Pancreas (tissue), 10 donors: ENCODE measurements at places on chromosomes 4 and X. TPM values are rescaled to one million over a fixed set of nuclear protein-coding genes. Genes with fewer than 3 reads are reported as not detected.

DNA sequence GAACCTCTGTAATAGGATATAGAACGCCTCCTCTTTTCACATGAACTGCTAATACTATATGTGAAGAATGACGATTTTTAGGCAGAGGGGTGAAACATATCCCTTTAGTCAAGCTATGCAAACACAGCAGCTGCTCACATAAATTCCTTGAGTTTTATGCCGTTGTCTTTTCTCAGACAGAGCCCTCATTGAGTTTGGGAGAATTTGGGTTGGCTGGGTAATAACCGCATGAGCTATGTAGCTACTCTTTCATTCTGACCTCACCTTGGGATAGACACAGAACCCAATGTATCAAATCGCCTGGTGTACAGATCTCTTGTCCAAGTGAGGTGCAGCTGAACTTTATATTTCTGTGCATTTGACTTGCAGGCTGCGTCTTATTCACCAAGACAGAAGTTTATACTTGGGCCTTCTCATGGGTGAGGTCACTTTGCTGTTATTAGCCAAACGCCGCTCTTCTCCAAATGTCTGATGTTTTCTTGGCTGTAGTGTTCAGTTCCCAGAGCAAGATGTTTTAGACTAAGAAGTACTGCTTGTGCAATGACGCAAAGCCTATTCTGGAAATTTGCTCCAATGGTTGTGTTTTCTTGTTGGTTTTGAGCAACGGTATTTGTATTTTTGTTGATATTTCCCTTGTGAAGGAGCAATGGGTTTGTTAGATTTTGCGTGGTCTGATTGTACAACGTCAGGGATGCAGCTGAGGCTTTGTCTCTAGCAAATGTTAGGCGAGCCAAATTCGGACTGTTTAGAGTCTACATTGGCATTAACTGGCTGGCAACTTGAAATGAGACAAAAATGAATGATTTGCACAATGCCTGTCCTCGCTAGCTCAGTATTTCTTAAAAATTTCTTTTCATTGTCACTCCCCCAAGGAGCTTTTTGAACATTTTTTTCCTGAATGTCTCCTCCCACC is 11.2 kb upstream of the SPARCL1 start:
- no peaks in the 10 kb centered on the region for H3K4me1 ChIP-seq
- H3K4me3 ChIP-seq, result no peak overlapping the region
- H3K36me3 ChIP-seq, result no peaks in the 10 kb centered on the region
- H3K27me3 ChIP-seq, result no peaks in the 10 kb centered on the region
- H3K27ac ChIP-seq, result no peak overlapping the region

DNA sequence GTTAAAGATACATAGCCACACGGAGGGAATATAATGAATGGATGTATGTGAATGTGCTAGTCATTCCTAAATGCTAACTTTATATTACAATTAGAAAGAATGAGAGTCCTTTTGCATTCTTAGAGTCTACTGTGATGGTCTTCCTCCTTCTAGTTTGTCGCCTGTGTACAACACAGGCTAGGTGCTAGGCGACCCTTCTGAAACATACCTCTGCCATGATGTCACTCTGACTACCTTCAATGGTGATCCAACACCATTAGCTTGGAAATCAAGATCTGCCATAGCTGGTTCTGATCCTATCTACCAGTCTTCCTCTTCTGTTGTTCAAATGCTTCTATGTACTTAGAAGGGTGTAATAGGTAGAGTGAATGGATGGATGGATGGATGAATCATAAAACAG is 151.2 kb downstream of the MGST2 start:
- H3K4me1 ChIP-seq, result peaks cover 9% of the 10 kb centered on the region
- no peaks in the 10 kb centered on the region for H3K27me3 ChIP-seq
- no peak overlapping the region for H3K27ac ChIP-seq
- H3K36me3 ChIP-seq, result no peaks in the 10 kb centered on the region

DNA sequence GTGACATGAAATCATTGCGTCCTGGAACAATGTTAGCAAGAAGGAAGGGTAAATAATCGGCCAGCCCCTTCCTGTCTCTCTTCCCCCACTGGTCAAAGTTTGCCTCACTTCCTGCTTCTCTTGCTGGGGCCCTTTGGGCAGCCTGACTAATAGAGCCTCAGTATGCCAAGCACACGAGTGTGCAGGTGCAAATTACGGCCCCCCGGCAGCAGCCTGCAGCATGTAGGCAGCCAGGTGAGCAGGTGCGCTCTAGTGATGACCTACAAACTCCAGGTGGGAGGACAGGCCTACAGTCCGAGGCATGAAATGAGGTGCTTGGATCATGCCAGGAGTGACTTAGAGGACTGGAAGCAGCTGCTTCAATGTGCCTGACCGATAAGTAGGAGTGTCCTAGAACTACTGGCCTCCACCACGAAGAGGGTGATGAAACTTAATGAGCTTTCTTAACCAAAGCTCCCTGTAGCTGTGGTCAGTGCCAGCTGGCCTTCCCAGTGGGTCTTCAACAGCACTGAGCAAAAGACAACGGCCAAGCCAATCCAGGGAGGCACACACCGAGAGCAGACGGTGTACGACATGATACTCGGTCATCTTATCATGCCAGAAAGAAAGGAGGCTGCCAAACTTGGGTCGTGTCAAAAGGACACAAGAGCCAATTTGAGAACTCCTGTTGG is 26.1 kb upstream of the FAT1 start:
- no peaks in the 10 kb centered on the region for H3K27me3 ChIP-seq
- H3K27ac ChIP-seq, result no peak overlapping the region
- no peaks in the 10 kb centered on the region for H3K36me3 ChIP-seq
- no peak for DNase-seq

GRCh38 chrX:37746218-37746941 is 33.5 kb upstream of the CYBB start:
- H3K27me3 ChIP-seq, result no peaks in the 10 kb centered on the region
- no peak overlapping the region for H3K27ac ChIP-seq
- H3K4me1 ChIP-seq, result no peaks in the 10 kb centered on the region
- no peak overlapping the region for H3K4me3 ChIP-seq
- no peaks in the 10 kb centered on the region for H3K36me3 ChIP-seq
- DNase-seq, result no peak

- H3K4me3 ChIP-seq, result no peak overlapping the region
- H3K27me3 ChIP-seq, result peaks cover 20% of the 10 kb centered on the region
- no peaks in the 10 kb centered on the region for H3K4me1 ChIP-seq
- DNase-seq, result peak; percentile 21
- no peak overlapping the region for H3K27ac ChIP-seq
Measured at GRCh38 chrX:148498067-148498466, 2.4 kb upstream of the AFF2 start.

DNA sequence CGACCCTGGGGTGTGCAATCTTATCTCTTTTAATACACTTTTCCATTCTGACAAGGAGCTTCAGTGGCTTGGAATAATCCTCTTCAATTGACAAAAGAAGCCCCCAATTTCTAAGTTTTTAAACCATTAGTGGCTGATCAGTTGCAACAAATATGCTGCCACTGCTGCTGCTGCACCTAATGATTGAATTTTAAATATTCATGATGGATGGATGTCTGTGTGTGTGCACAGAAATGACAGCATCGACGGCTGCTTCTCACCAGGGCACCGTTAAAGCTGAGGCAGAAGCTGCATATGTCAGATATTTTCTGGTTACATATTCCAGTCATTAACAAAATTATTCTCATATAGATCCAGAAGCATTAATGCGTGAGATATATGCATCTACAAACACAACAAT is 182.4 kb downstream of the MGST2 start:
- no peaks in the 10 kb centered on the region for H3K36me3 ChIP-seq
- H3K4me3 ChIP-seq, result no peak overlapping the region
- DNase-seq, result no peak
- no peaks in the 10 kb centered on the region for H3K27me3 ChIP-seq
- H3K27ac ChIP-seq, result no peak overlapping the region

DNA sequence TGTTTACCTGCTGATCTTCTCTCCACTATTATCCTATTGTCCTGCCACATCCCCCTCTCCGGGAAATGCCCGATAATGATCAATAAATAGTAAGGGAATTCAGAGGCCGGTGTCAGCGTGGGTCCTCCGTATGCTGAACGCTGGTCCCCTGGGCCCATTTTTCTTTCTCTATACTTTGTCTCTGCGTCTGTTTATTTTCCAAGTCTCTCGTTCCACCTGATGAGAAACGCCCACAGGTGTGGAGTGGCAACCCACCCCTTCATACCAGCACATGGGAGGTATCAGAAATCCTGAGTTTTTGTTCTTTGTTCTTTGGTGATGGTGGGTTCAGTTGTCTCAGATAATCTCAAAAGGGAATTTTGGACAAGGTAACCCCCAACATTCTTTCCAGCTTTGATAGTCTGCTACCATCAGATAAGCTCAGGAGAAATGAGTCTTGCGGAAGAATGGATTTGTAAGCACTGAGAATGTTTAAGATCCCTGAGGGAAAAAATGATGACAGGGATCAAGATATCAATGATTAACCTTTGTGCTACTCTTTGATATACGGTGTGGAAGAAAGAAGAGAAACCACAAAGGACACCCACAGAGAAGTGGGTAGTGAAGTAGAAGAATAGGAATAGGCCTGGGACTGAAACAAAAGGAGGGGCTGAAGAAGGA is 117.9 kb downstream of the CEP44 start:
- no peak for DNase-seq
- no peak overlapping the region for H3K4me3 ChIP-seq
- H3K36me3 ChIP-seq, result no peaks in the 10 kb centered on the region
- no peaks in the 10 kb centered on the region for H3K27me3 ChIP-seq
- no peak overlapping the region for H3K27ac ChIP-seq
- H3K4me1 ChIP-seq, result no peaks in the 10 kb centered on the region

Gene HERC5
- 3.0 TPM for total RNA-seq

Gene EREG
- total RNA-seq, result 0.09 TPM
